GM12878 (cell line): ENCODE measurements at places on chromosomes 2 and 18.

GRCh38 chr18:57909620-57910019 is 106.5 kb upstream of the ATP8B1 start:
- no peak for DNase-seq

DNA sequence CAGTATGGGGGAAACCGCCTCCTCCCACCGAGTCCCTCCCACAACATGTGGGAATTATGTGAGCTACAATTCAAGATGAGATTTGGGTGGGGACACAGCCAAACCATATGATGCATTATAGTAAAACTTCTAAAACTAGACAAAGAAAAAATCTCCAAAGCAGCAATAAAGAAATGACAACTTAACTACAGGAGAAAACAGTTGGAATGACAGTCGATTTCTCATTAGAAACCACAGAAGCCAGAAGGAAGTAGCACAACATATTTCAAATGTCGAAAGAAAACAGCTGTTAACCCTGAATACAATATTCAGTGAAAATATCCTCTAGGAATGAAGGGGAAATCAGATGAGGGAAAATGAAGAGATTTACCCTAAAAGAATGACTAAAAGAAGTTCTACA is 53.5 kb upstream of the TCF4 start:
- DNase-seq = no peak

GRCh38 chr2:98379311-98380202 is 33.3 kb downstream of the CNGA3 start:
- no peak for DNase-seq

GRCh38 chr2:62205554-62205953 is 9.6 kb downstream of the B3GNT2 start:
- no peak for DNase-seq

DNA sequence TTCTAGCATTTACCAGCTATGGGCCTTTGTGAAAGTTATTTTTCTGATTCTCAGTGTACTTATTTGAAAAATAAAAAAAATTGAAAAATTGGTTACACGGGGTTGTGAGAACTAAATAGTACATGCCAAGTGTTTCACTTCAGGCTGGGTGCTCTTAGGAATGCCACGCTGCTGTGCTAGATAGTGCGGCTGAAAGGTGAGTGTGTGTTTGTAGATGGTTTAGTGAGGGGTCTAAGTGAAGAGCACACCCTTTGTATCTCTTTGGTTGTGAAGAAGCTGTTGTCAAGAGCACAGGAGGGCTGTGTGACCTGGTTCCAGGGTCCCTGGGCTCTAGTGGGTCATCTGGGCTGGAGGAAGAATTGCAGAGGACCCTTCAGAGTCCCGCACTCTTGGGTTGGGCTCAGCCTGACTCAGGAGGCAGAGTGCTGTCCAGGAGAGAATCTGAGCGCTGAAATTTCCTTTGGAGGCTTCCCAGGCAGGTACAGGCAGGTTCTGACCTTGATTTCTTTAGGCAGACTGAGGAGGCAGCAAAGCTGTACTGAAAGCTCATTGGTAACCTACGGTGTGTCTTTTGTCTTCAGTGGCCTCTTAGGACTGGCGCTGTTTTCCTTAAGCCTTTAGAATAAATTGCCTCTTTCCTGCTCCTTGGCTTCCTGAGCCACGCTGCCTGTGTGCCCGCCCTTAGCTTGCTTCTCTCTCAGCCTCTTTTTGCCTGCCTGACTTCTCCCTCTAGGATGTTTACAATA is 44.4 kb downstream of the MAP4K4 start:
- DNase-seq = no peak

- no peak for DNase-seq
Measured at GRCh38 chr2:152577579-152577978, 139.7 kb downstream of the PRPF40A start.

DNA sequence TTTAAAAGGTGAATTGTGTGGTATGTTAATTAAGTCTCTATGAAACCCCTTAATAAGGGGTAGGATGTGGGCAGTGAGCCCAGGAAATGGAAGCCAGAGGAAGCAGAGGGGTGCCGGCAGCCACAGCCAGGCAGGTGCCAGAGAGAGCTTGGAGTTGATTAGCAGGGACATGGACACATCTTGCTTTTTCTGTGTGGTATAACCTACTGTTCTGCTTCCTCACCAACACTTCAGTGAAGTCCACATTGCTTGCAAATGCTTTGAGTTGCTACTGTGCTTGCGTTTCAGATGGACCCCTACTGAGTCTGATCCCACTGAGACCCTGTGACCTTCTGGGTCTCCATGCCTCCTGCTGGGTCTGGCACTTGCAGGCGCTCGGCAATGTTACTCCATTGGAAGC is 30.3 kb upstream of the ARHGEF4 start:
- DNase-seq = no peak

- no peak for DNase-seq
Measured at GRCh38 chr2:152097290-152097800, 1.5 kb downstream of the CACNB4 start.

DNA sequence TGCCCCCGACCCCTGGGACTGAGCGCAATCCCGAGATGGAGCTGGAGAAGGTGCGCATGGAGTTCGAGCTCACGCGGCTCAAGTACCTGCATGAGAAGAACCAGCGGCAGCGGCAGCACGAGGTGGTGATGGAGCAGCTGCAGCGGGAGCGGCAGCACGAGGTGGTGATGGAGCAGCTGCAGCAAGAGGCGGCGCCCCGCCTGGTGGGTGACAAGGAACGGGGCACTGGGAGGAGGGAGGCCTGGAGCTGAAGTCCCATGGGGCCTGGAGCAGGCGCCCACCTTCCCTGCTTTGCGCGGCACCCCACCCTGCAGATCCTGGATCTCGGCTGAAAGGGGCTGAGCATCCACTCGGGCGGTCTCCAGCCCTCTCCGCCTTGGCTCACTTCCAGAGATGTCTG is 1.2 kb downstream of the TMEM247 start:
- DNase-seq = no peak

DNA sequence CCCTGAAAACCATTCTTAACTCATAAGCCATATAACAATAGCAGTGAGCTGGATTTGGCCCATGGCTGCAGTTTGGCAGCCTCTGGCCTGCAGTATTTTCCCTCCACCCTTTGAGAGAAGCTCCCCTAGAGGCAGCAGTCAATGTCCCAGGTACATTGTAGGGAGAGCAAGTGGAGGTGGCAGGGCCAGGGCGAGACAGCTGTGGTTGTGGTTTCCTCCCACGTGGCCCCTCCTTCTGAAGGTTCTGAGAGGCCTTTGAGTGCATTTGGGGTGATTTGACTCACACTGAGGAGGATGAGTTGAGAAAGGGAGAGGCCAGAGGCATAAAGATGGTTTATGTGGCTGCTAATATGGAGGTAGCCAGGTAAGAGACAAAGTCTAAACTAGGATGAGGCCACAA is 45.5 kb upstream of the LDAH start:
- peak; percentile 27 for DNase-seq

DNA sequence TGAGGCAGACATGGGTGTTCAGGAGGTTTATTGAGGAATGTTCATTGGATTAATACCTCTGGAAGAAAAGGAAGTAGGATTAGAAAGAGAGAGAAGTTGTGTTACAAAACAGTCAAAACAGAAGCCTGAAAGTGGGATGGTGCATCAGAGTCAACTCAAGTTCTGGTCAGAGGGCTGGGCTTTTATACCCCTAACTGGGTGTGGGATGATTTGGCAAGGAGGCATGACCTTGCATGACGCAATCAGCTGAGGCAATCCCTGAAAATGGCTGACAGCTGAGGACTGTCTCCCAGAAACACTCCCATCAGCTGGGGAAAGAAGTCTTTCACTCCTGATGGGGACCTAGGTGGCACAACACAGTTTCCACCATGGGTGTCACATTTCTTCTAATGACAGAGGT is 818.2 kb downstream of the SATB2 start:
- no peak for DNase-seq

DNA sequence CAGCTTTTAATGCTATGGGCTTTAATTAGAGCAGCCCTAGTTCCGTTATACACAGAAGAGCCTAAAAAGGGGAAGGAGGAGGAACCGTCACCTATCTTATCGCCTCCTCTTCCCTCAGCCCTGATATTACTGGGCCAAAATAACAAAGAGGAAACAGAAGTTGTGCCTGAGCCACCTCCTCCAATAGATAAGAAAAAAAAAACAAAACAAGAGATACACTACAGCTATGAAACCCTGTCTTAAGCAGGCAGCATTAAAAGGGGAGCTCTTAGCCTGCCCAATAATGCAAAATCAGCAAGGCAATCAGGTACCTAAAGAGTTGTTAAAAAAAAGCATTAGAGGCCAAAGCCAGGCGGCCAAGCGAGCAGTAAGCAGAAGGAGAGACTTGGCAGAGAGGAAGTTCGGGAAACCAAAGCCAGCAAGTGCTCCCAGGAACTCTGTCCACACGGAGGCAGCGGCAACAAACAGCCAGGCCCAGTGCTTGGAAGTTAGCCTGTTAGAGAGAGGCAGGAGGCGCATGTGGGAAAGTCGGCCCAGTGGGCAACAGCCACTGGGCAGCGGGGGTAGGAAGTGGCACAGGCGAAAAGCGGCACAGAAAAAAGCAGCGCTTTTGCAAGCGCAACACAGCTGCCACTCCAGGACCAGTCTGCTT is 41.8 kb upstream of the PDK1 start:
- DNase-seq = no peak

DNA sequence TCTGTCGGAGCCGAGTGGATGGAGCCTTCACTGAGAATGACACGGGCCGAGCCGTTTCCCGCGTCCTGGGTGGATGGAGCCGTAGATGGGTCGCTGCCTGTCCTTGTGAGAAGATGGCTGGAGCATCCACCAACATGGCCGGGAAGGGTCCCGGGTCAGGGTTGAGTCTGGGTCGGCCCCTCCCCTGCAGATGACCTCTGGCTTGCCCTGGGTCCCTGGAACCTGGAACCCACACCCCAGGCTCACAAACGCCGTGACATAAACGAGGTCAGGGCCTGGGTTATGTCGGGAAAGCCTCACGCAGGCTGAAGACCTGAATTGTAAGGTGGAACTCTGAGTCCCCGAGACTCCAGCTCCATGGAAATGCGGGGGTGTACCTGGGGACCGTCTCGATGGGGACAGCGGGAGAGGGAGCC is 94.9 kb downstream of the NFATC1 start:
- DNase-seq = no peak

DNA sequence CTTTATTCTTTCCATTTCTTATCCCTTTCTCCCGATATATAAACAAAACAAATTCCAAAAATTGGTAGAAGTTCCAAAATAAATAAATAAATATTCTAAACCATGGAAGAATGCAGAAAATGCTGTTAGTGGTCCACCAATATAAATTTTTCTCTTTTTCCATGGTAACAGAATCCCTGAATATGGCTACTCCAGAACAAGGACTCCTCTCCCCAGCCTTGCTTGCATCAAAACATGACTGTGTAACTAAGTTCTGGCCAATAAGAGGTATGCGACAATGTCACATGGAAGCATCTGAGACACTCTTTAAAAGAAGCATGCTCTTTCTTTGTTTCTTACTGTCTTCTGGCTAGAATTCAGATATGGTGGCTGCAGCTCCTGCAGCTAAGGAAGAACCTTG is 325.1 kb upstream of the TANK start:
- DNase-seq = no peak

- no peak for DNase-seq
Measured at GRCh38 chr2:214960677-214961076, 151.2 kb upstream of the BARD1 start.

DNA sequence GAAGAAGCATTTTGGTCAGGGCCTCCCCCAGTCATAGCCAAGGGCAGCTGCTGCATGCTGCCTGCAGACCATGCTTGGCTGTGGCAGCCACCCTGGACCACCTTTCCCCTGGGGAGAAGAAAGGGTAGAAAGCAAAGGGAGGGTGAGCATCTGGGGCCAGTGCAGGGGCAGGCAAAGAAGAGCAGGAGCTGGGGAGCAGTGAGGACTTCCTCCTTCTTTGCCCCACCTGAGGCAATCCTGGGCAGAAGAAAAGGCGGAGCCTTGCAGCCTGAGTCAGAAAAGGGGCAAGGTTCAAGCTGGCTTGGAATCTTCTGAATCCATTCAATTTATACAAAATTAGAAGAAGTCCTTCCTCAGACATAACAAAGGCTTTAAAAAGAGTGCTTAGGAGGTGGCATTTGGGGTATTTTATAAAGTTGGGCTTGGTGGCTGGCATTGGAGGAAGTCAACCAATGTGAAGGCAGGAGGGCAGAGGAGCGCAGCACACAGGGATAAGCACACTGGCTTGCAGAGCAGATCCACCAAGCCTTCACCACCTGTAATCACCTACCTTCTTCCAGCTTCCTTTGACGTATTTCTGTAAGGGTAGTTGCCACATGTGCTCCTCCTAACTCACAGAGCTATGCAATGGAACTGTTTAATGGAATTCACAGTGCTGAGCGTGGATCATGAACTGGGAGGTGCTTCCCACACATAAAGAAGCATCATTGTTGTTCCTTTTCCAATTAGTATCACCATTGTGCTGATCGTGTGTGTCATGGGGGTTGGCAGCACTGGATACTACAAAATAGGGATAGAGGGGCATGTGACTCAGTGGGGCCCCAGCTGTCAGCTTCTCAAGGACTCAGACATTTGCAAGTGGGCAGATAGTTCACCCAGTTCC is 154.4 kb upstream of the EPAS1 start:
- DNase-seq = no peak

DNA sequence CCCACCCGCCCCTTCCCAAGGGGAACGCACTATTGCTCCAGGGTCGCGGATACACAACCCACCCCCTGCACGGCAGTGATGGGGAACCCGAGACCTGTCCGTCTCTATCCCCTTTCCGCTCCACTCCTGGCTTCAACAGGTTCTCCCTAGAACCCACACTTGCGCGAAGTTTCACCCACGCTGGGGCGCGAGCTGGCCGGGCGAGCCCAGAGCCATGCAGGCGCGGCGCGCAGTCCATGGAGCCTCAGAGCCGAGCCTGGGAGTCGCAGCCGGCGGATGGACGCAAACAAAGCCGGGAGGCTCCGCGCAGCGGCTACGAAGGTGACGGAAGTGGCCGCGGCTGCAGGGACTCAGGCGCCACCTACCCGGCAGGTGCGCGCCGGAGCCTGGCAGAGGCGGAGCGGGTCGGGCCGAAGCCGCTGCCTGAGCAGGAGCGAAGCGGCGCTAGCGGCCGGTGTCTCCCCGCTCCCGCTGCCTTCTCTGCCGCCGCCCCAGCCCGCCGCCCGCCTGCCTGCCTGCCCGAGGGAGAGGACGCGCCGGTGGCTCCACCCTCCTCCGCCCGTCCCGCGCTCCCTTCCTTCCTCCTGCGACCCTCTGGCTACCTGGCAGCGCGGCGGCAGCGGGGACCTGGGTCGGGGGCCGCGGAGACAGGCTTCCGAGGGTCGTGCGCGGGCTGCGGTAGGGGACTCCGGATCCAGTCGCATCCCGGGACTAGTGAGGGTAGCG is 14.0 kb downstream of the ALPG start:
- no peak for DNase-seq

DNA sequence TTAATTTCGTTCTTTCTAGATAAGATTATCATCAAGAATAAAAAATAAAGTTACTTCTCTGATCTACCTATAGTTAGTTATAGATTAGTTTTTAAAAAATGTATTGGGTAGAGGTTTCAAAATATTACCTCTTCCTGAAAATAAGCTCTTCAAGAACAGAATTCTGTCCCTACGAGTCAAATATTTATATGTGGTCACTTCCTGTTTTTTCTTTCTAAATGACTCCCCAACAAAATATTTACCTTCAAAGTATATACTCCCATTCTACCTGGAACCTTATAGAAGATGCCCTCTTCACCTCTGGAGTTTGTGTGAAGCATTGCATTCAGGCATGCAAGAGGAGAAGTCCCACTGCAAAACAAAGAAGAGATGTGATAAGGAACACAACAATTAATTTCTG is 72.3 kb downstream of the ASXL2 start:
- DNase-seq = no peak

GRCh38 chr2:209413311-209414014 is 10.4 kb upstream of the MAP2 start:
- no peak for DNase-seq

GRCh38 chr2:88600038-88600465 is 27.2 kb downstream of the EIF2AK3 start:
- peak; percentile 98 for DNase-seq
